Endodermal cell (in vitro differentiated cells): ENCODE measurements at places on chromosomes 7 and 10.

GRCh38 chr7:3003936-3004335 lies 39.7 kb downstream of the CARD11 start:
- no peak for DNase-seq

- no peak for DNase-seq
Observed at GRCh38 chr7:38242814-38243213, 30.6 kb downstream of the TARP start.

DNA sequence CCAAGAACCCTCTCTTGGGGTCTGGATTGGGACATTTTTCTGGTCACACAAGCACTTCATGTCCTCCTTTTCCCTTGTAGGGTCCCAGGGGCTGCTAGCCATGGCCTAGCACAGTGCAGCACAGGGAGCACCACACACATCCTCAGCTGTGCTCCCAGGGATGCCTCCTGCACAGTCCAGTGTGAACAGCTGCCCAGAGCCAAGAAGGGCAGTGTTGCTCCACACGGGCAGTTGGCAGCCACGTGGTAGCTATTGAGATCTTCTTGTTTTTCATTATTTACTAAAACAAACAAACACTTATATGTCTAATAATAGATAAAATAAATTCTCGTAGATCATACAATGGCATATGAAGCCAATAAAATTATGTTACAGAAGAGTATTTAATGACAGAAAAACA lies 13.9 kb upstream of the LANCL2 start:
- no peak for DNase-seq

DNA sequence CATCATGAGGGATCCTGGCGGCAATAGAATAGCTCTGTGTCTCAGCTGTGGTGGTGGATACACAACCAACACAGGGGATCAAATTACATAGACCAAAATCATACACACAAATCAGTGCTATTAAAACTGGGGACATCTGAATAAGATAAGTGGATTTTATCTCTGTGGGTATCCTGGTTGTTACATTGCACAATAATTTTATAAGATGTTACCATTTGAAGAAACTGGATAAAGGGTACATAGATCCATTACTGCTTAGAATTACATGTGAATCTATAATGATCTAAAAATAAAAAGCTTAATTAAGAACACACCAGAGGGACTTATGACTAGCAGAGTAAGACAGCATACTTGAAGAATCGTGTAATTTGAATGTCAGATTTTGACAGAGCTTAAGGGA lies 8.2 kb upstream of the FAM3C start:
- DNase-seq: no peak

DNA sequence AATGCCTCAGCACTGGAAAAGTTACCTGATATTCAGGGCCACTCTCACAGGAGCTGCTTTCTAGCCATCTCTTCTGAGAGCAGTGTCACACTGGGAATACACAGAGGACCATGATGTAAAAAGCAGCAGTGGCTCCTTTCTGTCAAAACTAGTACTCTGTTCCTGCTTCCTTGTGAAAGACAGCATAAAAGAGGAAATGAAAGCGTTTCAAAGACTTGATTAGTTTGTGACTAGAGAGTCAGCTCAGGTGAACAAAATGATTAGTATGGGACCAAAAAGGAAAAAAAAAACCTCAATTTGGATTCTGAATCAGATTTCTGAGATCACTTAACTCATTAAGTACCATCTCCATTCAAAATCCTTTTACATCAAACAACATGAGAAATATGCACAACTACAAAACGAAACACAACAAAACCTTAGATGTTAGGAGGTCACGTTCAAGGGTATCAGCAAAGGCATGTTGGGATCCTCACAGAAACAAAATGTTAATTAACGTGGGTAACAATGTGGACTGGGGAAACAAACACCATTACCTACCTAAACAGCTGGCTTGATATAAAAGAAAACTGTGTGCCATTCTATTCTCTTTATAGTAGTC lies 103.7 kb downstream of the MACC1 start:
- DNase-seq: no peak

DNA sequence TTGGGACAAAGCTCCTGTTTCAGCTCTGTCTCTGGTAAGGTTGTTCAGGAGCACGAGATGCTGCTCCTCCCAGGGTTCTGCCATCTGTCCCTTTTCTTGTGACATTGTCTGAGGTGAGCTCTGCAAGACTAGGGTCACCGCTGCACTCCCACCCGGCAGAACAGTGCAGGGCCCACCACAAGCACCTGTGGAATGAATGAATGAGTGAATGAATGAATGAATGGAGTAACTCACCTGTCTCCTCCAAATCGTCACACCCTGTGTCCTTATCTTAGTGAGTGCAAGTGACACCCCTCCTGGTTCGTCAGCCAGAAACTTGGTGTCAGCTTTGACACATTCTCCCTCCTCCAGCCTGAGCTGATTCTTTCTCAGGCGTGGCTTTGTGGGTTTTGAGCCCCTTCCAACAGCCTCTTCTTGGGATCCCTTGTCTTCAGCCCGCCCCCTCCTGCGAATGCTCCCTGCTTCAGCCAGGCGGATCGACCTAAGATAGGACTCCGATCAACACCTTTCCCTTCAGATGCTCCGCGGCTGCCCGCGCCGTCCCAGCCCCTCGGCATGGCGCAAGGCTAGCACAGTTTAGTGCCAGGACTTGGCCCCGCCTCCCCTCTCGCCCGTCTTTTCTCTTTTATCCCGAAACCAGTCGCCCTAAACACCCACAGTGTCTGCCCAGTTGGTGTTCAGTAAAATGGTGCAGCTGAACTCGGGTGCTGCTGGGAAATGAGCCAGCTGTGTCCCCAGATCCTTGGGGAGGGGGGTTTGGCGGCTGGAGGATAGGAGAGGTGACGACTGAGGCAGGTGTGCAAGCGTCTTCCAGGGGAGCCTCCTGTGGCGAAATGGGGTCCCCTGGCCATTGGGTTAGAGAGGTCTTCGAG lies 89.3 kb downstream of the BEND7 start:
- DNase-seq: peak; percentile 82

GRCh38 chr7:69166979-69167516 lies 431.2 kb upstream of the AUTS2 start:
- DNase-seq: no peak

GRCh38 chr7:101857358-101857811 lies 40.0 kb downstream of the CUX1 start:
- no peak for DNase-seq

DNA sequence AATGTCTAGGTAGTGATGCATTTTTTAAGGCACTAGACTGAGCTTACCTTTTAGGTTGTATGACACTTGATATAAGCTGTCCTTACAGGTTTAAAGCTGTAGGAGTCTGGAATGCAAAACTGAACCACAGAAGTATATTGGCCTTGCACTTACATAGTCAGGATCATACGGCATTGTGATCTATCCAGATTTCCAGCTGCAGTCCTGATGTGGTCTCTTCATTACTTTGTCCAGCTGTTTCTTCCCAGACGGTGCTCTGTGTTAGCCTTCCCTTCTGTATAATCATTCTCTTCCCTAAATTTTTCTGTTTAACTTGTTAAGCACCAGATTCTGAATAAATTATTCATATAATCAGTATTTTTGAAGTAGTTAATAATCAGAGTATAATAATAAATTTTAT lies 67.1 kb downstream of the AUTS2 start:
- no peak for DNase-seq

DNA sequence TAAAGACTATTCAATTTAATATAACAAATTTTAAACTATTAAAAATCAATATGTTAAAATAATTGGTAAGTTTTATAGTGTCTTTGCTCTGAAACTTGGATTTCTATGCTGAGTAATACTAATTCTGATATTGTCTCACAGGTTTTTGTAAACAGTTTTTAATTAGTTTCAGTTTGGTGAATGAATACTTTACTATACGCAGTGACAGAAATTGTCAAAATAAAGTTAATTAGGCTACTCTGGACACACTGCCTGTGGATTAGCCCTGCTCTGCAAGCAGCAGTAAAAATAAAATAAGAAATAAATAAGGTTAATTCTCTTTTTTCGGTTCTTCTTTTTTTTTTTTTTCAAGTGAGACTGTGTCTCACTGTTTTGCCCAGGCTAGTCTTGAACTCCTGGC lies 105.3 kb downstream of the ANKRD61 start:
- DNase-seq: no peak

DNA sequence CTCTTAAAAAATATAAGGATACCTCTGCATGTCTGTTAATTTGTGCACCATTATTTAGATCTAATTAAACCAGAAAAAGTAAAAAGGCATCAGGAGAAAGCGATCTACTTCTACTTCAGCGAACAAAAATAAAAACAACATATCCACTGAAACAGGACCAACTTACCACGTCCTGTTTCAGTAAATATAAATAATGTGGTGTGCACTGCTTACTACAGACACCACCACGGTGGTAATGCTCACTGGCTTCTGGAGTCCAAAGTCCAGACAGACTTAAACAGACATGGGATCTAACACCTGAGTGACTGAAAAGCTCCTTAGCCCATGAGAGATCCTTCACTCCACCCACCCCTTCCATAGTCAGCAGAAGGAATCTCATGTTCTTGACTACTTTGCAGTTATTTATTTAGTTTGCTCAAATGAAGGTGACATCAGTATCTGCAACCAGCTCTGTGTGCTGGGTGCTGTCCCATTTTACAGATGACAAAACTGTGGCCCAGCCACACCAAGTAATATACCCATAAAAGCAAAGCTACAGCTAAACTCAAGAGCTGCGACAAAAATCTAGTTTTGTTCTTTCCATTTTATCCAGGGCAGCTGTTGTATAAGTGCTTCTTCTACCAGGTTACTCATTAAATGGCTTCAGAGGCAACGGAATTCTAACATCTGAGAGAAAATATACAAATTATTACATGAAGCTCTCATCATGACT lies 62.1 kb upstream of the NCAPG2 start:
- no peak for DNase-seq

DNA sequence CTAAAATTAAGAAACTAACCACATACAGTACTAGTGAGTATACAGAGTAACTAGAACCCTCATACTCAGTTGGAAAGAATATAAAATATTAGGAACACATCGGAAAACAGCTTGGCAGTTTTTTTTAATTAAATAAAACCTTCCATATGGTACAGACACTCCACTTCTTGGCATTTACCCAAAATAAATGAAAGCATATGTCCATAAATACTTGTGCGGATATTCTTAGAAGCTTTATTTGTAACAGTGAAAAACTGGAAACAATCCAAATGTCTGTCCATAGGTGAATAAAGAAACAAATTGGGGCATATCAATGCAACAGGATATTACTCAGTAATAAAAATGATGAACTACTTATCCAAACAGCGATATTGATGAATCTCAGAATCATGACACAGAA lies 410.0 kb downstream of the HTR7 start:
- no peak for DNase-seq

DNA sequence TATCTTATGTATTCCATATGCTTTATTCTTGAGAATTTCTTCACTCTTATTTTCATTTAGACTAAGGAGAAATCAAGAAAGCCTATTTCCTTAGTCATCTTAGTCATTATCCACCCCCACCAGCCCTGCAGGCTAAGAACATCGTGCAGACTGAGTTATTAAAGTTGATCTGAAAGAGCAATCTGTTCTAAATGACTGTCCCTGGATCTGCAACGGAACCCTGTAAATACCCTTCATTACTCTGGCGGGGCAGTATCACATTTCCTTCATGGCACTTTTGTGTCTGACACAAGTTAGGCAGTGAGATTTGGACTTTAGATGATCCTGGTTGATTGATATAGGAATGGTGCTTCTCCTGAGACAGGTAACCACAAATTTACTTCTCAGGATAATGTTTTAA lies 3.5 kb upstream of the MYPN start:
- DNase-seq: no peak

DNA sequence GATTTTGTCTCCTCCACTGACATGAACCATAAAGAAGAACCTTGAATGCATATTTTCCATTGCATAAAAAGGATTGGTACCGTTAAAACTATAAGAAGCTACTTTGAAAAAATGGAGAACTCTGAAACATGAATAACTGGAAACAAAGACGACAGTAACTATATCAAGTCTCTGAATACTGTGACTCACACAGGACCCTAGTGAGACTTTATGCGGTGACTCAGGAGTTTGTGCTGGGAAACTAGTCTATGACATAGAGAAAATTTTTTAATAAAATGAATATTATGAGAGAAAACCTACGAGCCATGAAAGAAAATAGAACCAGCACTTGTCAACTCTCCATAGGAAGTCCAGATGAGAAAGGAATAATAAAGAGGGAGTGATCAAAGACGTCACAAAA lies 339.9 kb upstream of the ADARB2 start:
- no peak for DNase-seq

DNA sequence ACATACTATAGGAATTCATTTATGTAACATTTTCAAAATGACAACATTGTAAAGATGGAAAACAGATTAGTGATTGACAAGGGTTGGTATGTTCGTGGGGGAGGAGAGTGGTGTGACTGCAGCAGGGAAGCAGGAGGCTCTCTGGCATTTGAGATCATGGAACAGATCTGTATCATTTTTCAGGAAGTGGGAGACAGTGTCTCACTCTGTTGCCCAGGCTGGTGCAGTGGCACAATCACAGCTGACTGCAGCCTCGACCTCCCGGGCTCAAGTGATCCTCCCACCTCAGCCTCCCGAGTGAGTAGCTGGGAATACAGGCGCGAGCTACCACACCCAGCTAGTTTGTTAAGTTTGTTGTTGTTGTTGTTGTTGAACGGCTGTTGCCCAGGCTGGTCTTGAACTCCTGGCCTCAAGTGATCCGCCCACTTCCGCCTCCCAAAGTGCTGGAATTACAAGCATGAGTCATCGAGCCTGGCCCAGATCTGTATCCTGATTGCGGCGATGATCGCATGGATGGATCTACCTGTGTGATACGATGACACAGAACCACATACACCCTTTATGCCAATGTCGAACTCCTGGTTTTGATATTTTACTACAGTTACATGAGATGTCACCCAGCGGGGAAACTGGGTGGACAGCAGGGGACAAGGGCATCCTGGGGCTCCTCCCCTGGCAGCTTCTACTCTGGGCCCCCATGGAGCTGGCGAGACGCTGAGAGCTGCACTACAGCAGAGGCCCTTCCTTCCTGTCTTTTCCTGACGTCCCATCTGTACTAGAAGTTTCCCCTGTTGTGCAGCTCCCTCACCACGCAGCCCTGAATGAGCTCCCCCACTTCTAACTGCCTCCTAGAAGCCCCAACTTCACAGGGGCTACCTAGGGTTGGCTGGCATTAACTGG lies 12.3 kb upstream of the CYTH3 start:
- DNase-seq: no peak

DNA sequence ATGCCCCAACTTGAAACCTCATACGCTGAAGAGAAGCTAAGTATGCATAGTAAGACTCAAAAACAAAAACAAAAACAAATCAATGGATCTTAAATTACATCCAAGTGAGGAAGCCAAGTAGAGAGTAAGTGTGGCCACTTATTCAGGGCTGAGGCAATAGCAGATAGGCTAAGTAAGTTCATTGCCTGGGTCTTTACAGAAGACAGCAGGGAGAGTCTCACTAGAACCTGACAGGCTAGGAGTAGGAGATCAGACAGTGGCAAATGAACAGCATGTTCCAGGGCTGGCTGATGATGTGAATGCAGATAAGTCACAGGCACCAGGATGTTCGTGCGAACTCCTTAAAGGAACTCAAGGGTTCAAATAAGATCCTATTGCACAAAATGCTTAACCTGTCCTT lies 568.6 kb downstream of the KCNMA1 start:
- no peak for DNase-seq

- DNase-seq: no peak
Observed at GRCh38 chr10:86666538-86666937, 1.8 kb upstream of the LDB3 start.

- no peak for DNase-seq
Observed at GRCh38 chr7:93053209-93053948, 64.4 kb downstream of the SAMD9 start.
